ENCODE measurements at places on chromosomes 12 and 14.

DNA sequence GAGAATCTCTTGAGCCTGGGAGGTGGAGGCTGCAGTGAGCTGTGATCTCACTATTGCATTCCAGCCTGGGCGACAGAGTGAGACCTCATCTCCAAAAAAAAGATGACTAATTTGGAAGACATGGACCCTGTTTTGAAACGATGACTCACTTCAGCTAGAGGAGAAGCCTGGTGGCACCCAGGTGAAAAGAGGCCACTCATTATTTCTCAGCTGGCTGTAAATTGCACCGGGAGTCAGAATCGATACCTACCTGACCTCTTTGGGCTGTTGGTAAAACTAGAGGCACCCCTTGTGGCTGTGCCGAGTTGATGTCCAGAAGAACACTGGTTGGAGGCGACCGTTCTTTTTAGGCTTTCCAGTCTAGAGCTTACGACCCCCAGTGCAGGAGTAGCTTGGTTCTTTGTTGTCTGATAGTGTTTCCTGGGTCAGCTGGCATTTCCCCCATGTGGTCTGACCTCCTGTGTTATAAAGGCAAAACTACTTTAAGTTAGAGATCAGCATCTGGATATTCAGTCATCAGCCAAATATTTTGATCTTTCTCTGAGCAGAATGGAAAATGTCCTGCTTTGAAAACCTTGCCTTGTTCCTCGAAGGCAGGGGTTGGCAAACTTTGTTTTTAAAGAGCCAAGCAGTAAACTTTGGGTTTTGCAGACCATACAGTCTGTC, 93.2 kb downstream of the CHST11 start:
- no peak for DNase-seq

DNA sequence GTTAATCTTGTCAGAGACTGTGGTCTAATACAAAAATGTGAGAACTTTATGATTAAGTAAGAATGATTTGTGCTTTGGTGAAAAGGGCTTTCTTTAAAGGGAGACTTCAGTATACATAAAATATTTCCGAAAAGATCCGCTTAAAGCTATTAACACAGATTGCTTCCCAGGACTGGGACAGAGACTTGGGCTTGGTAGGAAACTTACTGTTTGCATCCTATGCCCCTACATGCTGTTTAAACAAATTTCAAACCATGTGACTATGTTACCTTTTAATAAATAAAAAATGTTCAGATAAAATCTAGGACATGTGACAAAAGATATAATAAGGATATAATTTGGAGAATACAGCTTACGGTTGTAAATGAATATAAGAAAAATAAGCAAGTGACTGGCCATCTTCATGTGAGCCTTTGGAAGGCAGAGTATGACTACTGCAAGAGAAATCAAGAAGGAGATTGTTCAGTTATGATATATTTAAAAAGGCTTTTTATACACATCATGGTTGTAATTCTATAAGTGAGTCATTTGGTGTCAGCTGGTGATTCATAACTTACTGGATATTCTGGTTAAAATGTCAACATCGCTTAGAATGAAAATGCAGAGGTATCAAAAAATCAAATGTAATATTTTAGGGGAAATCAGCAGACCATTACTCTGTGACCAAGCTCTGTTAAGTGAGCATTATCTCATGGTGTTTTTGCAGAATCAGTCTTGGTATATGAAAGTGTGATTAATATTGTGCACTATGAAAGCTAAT, 234.7 kb upstream of the E2F7 start:
- DNase-seq, result no peak

- peak; percentile 39 for DNase-seq
Measured at GRCh38 chr12:46217541-46218321, 51.1 kb downstream of the SLC38A1 start.

- DNase-seq, result no peak
Measured at GRCh38 chr12:123602651-123603195, 824 bp downstream of the DDX55 start.

GRCh38 chr14:50578433-50578832, 18.5 kb downstream of the ATL1 start:
- DNase-seq, result no peak

- no peak for DNase-seq
Measured at GRCh38 chr12:50197297-50197727, 30.1 kb upstream of the CERS5 start.

- no peak for DNase-seq
Measured at GRCh38 chr12:45304514-45305178, 88.8 kb downstream of the ANO6 start.

DNA sequence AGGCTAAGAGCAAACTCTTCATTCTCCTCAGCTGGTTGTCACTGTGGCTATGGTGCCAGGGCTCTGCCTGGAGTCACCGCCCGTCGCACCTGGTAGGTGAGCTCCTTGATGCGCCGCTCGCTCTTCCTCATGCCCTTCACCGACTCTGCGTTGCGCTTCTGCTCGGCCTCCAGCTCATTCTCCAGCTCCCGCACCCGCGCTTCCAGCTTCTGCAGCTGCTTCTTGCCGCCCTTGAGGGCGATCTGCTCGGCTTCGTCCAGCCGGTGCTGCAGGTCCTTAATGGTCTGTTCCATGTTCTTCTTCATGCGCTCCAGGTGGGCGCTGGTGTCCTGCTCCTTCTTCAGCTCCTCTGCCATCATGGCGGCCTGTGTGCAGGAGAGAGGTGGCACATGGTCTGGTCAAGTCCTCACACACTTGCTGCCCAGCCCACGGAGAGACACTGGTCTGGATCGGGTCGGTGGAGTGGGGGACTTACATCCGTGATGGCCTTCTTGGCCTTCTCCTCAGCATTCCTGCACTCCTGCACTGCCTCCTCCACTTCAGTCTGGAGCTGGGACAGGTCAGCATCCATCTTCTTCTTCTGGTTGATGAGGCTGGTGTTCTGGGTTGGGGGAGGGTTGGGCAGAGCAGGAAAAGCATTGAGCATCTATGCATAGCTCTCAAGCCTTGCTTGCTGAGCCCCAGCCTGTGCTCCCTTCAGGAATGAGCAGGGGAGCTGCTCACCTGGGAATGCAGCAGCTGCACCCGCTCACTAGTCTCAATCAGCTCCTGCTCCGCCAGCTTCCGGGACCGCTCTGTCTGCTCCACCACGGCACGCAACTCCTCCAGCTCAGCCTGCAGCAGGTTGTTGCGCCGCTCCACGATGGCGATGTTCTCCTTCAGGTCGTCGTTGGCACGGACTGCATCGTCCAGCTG, 7.1 kb upstream of the MYH6 start:
- no peak for DNase-seq

- DNase-seq, result no peak
Measured at GRCh38 chr12:81758421-81759189, 545 bp downstream of the PPFIA2 start.

DNA sequence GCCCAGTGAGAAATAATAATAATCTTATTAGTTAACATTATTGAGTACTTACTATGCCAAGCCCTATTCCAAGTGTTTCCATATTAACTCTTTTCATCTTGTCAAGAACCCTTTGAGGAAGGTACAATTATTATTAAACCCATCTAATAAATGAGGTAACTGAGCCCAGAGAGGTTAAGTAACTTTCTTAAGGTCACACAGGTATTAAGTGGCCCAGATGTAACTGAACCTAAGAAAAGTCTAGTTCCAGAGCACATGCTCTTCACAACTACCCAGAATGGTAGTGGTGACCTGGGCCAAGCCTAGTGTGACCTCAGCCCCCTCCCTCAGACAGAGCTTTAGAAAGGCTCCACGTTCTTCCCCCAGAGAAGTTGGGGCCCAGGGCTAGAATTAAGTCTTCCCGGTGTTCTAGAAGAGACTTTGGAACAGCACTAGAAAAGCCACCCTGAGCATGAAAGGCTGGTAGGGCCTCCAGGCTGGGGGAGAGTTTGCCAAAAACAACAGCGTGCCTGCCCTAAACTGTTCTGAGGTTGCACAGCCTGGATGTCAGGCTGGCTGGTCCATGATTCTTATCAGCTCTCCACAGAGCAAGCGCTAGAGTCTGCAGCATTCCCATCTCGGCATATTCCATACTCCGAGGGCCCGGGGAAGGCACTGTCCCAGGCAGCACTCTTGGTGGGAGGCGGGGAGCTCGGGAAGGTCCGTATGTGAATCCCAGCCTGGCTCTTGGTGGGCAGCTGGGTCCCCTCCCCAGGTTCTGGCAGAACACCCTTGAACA, 41.3 kb upstream of the CTDSP2 start:
- no peak for DNase-seq

- DNase-seq, result no peak
Measured at GRCh38 chr12:48627556-48627955, 54.5 kb downstream of the KANSL2 start.

GRCh38 chr14:71361336-71361735, 454.1 kb downstream of the PCNX1 start:
- no peak for DNase-seq

DNA sequence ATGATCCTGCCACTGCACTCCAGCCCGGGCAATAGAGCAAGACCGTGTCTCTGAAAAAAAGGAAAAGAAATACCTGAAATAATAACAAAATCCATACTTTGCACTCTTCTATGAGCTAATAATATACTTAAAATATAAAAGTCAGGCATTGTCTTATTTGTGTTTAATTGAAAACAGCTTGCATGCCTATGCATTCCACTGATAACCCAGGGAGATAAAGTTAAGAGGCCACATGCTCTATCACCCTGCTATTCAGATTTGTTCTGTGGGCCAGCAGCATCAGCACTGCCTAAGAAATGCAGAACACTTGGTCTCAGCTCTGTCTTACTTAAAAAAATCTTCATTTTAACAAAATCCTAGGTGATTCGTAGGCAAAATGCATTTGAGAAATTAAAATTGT, 99.2 kb downstream of the LGR5 start:
- no peak for DNase-seq

DNA sequence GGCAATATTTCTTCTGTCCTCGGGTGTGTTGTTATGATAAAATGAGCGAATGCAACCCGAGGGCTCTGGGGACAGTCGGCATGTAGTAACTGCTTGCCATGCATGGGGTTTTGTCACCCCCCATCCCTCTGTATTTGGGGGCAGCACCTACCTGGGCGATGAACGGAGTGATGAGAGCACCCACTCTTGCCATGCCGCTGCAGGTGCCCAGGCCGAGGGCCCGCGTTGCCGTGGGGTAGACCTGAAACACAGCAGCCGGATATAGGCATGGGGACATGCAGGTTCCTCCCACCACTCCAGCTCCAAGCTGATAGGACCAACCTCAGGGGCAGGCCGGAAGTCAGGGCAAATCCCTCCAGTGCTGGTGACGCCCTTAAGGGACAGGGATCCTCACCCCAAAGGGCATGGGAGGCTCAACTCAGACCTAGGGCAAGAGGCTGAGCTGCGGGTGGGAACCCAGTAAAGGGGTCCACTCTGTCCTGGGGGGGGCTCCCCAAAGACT, 35.8 kb downstream of the DAO start:
- no peak for DNase-seq

Measured in stimulated activated CD8-positive, alpha-beta memory T cell treated with anti-CD3 and anti-CD28 coated beads, Interleukin-2, amount 100 ng/mL, for 1 hour (primary cell).